Stimulated activated CD4-positive, alpha-beta T cell treated with anti-CD3 and anti-CD28 coated beads, Interleukin-2, amount 100 ng/mL, for 4 hours (primary cell): ENCODE measurements at places on chromosomes 7 and 10.

- no peak for DNase-seq
Measured at GRCh38 chr10:44056206-44056605, 328.7 kb downstream of the CXCL12 start.

GRCh38 chr10:107442035-107442505 is 277.6 kb upstream of the SORCS1 start:
- DNase-seq: no peak

DNA sequence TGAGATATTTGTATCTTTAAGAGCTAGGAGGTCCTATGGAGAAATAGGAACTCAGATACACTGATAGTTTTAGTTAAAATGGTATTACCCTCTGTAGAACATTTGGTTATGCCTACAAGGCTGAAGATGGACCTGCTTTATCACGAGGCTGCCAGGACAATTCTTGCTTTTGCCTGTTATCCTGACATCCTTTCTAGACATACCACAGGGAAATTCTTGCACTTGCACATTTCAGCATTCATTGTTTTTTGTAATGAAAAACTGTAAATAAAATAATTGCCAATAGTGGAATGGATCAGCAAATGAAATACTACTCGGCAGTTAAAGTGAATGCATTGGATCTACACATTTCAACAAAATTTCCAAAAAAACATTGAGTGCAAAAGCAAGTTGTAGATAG is 9.7 kb downstream of the COL28A1 start:
- DNase-seq: no peak

DNA sequence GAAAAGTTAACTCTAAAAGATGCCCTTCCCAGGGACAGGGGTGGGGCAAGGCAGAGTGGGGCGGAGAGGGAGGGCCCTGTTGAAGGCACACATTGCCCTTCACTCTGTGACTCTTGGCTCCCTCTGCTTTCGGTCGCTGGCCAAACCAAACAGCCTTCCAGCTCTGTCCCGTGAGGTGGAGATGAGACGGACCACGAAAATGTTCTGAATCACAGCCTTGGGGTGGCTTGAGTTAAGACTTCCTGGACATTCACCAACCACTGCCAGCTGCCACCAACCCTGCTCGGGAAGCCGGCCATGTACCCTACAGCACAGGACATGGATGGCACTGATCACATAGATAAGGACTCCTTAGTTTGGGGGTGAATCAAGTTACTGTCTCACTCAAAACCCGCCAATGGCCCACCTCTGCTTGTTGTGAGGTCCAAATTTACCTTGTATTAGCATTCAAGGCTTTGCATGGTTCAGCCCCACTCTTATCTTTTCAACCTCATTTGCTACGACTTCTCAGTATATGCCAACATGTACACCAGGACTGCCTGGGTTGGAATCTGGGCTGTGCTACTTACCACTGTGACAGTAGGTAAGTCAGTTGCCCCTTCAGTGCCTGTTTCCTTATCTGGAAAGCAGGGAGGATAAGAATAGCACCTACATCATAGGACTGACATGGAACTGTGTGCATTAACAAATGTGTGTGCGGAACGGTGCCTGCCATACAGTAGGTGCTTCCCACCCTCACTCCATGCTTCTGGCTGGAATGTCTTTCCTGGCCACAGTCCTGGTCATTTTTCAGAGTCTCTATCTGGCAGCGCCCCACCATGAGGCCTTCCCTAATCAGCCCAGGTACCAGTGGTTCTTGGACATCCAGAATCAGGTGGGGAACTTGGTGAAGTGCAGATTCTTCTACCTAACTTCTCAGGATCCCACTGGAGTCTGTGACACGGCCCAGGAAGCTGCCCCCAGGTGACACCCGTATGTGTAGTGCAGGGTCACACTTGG is 28.0 kb downstream of the ITPRIP start:
- no peak for DNase-seq

GRCh38 chr10:54702583-54703485 is 98.2 kb downstream of the PCDH15 start:
- DNase-seq: no peak
